ENCODE measurements at places on chromosomes 3 and 15. TPM values are rescaled to one million over a fixed set of nuclear protein-coding genes. Genes with fewer than 3 reads are reported as not detected.

ST8SIA2 gene
- 0.27 TPM for total RNA-seq

DNA sequence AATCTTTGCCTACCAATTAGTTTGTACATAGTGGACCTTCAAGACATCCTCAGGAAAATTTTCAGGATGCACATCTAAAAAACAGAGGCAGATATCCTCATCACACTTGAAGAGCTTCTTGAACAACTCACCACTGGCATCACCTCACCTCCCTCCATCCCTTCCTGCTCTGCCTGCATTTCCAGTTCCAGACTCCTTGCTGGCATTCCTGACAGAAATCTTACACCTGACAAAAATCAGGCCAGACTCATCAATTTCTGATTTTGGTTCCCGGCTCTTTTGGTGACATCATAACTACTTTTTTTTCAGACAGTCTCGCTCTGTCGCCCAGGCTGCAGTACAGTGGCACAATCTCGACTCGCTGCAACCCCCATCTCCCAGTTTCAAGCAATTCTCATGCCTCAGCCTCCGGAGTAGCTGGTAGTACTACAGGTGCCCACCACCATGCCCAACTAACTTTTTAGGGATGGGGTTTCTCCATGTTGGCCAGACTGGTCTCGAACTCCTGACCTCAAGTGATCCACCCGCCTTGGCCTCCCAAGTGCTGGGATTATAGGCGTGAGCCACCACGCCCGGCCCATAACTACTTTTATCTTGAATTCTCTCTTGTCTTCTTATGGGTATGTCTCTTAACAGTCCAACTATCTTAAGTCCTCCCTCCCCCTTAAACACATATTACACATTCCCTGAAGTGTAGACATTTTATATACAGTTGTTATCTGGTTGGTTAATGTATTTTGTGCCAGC is 216.6 kb upstream of the IL12A start:
- no peak for DNase-seq

DNA sequence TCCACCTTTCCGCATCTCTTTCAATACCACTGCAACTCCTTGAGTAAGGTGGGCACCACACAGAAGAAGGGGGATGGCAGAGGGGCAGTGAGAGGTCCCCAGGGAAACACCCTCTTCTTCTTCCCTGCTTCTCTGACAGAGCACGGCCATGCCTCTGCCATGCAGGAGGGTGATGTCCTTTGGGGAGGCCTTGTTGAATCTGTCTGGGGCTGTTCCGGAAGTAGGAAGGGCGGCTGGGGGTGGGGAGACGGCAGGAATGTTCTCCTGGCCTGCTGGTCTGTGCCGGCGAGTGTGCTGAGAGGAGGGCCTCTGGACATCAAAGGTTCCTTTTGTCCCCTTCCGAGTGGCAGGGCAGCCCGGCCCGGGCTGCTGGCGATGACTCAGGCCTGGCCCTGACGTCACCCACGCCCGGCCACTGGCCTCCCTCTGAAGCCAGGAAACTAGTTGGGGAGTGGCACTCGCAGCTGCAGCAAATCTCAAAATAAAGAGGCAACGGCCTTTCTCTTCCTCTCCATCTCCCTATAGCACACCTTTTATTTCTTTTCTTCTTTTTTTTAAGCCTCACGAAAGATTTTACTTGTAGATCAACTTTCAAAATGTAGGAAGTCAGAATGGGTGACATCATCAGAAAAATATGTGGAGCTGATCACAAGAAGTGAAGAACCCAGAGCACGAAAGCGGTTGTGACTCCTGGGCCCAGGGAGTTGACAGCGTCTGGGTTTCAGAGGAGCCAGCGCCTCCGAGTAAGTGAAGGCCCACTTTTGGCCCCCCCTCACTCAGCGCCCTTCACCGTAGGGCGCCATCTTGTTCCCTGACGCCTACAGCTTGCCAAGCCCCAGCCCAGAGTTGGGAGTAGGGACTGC is at the start of gene ZBTB38:
Gene ZBTB38 (plus strand): TSS at position 443 of the 863 bp plus-strand sequence. CDS start 73,885 bp downstream, outside the sequence.
- peak; percentile 93 for DNase-seq

DNA sequence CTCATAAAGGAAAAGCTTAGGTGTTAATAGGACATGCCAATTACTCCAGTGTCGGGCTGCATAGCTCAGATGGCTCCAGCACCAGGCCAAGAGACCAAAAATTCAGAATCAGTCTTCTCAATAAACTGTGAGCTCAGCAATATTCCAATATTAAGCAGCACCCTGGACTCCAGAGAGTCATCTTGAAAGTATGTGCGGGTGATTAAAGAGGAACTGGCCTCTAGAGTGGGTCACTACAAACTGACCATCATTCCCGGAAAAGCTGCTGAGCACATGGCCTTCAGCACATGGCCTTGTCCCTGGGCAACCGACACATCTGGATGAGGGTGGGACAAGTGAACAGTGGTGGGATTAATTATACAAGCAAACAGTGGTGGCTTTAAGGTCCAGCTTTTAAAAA is 59.0 kb downstream of the MAGI1 start:
- no peak for DNase-seq

DNA sequence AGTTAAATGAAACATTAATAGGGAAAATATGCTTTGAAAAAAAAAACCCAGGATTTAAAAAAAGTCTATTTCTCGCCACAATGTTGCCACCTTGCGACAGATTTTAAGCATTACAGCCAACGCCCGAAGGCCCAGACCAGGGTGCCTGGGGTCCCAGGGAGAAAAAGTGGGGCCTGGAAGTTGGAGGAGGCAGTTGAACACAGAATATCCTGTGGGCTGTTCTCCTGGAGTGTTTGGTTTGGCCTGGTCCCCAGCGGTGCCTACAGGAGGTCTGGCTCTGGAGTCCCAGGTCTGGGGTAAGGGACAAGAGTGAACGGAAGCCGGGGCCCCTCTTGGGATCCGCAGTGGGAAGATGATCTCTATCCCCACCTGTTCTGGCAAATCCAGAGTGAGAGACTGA is 3.4 kb downstream of the RNU6-1 start:
- peak; percentile 62 for DNase-seq

- peak; percentile 25 for DNase-seq
Observed at GRCh38 chr3:170499562-170500156, 81.0 kb downstream of the CLDN11 start.

- DNase-seq: no peak
Observed at GRCh38 chr3:137202941-137203340, 245.2 kb downstream of the IL20RB start.

GOLGA8R gene
- 3.7 TPM for total RNA-seq

- DNase-seq: no peak
Observed at GRCh38 chr3:30682434-30683155, 76.2 kb downstream of the TGFBR2 start.

SLC24A5 gene
- not detected for total RNA-seq

DNA sequence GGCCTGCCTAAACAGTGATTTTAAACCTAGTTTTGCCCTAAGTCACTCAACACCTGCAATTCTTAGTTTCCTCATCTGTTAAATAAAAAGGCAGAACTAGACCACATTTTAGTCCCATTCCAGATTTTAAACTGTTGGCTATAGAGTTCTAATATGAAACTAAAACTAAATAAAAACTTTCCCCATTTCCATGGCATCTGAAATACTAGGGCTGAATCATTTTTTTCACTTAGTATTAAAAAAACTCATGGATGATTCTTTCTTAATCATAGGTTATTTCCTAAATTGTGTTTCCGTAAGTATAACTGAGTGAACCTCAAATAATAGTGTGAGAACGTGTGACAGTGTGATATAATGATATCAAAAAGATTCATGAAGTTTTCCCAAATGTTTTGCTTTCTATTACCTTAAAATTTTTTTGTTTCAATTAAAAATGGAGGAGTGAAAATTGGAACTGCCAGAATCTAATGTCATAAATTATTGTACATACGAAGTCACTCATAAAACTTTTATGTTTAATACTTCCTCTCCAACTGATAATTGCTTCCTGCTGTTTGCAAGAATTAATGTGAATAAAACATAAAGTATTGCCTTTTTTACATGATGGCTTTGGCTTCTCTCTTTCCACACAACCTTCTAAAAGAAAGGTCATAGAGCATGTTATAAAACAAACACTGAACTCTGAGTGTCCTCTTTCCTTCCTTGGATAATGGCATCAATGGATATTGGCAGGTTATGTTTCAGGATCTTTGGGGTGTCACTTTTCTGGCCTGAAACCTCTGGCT is 315.1 kb upstream of the MME start:
- no peak for DNase-seq
